Activated CD4-positive, alpha-beta T cell treated with anti-CD3 and anti-CD28 coated beads for 4 hours (primary cell): ENCODE measurements at places on chromosomes 2 and 18.

DNA sequence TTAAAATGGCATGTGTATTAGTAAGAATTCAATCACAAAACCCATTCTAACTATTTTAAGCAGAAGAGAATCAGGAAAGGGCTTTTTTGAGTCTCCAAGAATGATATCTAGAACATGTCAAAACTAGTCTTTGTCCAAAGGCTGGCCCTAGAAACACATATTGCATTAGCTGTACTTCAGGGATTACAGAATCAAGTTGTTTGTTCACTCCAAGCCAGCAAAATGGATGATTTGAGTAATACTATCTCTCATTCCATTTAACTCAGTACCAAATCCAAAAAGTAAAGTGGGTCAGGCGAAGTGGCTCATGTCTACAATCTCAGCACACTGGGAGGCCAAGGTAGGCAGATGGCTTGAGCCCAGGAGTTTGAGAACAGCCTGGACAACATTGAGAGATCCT is 41.3 kb downstream of the ATF2 start:
- no peak for DNase-seq

GRCh38 chr2:13014783-13015182 is 298.0 kb downstream of the TRIB2 start:
- DNase-seq = no peak

DNA sequence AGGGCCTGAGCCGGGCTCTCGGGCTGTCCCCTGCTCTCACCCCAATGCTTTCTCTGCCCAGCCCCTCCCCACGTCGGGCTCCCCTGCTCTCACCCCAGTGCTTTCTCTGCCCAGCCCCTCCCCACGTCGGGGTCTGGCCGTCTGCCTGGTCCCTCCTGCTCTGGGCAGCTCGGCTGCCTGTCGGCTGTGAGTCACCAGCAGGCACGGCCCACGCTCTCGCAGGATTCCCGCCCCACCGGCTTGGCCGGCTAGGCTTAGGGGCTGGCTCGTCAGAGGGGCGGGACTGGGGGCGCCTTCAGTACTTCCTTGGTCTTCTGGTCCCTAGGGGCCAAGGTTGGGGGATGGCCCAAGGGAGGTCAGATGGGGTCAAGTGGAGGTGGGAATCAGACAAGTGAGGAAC is 3.3 kb downstream of the BOK start:
- DNase-seq = no peak

- DNase-seq = no peak
These were observed 12.9 kb upstream of the NMI start for GRCh38 chr2:151302404-151302803.

DNA sequence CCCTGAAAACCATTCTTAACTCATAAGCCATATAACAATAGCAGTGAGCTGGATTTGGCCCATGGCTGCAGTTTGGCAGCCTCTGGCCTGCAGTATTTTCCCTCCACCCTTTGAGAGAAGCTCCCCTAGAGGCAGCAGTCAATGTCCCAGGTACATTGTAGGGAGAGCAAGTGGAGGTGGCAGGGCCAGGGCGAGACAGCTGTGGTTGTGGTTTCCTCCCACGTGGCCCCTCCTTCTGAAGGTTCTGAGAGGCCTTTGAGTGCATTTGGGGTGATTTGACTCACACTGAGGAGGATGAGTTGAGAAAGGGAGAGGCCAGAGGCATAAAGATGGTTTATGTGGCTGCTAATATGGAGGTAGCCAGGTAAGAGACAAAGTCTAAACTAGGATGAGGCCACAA is 45.5 kb upstream of the LDAH start:
- peak; percentile 44 for DNase-seq

- no peak for DNase-seq
These were observed 548.5 kb upstream of the SLC8A1 start for GRCh38 chr2:41000374-41000773.

GRCh38 chr2:62719757-62720156 is 14.2 kb downstream of the EHBP1 start:
- no peak for DNase-seq

- no peak for DNase-seq
These were observed 433.0 kb upstream of the CHAC2 start for GRCh38 chr2:53334610-53335009.

GRCh38 chr2:174607989-174608865 is 10.6 kb upstream of the WIPF1 start:
- peak; percentile 41 for DNase-seq

DNA sequence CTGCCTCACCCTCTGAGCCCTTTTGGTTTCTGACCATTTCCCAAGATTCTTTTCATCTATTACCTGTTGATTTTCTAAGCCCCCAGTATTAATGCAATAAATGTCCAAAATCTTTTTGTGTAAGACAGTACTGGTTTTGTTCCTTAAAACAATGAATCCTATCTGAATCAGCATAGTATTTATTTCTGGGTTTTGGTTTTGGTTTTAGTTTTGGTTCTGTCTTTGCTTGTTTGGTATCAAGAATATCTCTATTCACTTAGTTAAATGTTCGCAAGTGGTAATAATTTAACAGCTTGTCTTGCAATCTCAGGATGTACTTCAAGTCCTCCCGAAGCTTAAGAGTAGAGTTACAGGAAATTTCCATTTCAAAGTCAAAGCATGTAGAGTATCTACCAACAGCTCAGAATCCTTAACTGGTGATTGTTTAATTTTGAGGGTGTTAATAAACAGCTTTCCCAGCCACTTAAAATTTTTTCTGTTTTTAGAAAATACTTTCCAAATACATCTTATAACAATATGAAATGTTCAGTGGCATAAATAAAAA is 67.7 kb upstream of the NEDD4L start:
- DNase-seq = no peak

DNA sequence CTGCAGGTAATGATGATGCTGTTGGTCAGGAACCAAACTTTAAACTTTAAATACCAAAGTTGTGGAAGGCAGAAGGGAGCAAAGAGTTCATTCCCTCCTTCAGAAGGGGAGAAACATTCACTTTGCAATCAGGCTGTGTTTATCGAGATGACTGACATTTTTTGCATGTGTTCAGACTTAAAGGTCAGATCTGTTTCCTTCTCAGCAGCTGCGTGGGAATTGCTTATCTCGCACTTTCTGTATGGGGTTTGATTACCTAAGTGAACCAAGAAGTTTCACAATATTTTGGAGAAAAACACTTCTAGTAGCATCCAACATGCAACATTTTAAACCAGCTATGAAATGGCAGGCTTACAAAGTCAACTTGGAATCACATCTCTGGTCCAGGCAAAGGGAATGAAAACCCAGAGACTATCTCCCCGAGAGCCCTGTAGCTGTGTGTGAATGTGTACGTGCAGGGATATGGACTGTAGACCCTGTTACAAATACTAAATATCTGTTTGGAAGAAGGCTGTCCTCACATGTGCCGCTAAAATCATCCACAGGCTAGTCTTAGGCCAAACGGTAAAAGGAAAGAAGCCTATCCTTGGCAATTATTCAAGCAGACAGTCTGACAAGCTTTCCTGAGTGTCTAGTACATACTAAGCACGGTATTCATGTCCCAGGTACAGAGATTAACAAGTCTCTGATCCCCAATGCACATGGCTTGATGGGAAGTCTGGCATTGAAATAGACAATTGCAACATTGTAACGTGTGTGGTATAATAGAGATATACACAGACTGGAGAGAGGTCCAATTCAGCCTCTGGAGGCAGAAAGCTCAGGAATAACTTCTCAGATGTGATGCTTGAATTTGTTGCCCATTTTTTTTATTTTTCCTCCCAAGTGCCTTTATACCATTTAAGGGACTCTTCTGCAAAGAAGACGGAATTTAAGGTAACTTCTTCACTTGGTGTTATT is 483.1 kb downstream of the DPP10 start:
- no peak for DNase-seq

- peak; percentile 35 for DNase-seq
These were observed 10.1 kb downstream of the CYP26B1 start for GRCh38 chr2:72137498-72138010.

GRCh38 chr2:48584551-48584950 is 33.1 kb upstream of the GTF2A1L start:
- no peak for DNase-seq

- DNase-seq = peak; percentile 16
These were observed 125.5 kb upstream of the ZNF516 start for GRCh38 chr18:76620321-76621170.

- DNase-seq = no peak
These were observed 348.8 kb upstream of the ETAA1 start for GRCh38 chr2:67048314-67048713.

DNA sequence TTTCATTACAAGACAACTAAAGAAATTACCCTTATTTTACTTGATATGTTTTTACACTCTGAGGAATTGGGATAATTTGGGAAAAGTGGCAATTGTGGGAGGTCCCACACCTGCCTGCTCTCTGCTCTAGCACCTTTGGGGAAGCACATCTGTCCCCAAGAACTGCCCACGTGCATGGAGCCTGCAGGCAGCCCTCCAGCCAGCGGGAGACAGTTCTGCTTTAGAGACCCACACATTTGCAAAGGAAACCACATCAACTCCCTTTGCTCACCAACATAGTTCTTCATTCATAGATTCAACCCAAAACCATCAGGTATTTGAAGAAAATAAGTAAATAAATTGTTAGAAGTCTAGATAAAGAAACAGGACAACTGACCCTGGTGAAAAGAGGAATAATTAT is 239.9 kb upstream of the ID2 start:
- no peak for DNase-seq

DNA sequence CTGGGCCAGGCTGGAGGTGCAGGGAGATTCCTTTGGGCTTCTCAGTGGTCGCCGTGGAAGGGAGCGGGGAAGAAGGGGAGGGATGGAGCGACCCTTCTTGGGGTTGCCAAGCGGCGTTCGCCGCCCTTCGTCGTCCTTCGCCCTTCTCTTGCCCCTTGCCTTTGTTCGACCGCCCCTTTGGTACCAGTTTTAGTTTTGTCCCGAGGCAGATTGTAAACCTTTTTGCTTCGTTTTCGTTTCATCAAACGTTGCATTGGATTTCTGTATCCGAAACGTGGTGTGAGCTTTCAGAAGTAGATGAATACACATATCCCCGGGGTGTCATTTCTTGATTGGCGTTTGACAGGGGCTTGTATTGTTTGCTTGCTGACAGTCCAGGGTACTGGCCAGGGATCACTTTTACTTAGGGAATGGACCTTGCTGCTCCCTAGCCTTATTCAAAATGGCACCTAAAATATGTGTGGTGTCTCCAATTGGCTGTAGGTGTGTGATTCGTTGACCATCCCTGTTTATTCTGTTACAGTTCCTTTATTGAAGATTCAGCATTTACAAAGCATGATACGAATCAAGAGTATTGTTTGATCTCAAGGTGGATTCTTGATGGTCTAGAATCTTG is 788 bp downstream of the USP14 start:
- peak; percentile 2 for DNase-seq

DNA sequence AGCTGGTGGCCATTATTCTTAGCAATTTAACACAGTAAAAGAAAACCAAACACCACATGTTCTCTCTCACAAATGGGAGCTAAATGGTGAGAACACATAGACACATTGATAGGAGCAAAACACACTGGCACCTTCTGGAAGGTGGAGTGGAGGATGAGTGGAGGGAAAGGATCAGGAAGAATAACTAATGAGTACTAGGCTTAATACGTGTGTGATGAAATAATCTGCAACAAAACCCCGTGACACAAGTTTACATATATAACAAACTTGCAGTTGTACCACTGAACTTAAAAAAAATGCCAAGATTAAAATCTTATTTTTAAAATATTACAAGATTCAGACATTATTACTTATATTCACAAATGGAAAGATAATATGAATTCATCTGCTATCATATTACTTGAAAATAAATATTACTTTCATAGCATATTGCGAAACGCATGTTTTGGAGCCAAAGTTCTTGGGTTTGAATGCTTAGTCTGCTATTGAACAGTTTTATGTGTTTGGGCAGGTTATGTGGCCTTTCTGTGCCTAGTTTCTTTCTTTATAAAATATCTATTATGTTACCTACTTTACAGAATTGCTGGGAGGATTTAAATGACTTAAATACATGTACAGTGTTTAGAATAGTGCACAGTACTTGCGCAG is 20.5 kb downstream of the ANKRD62 start:
- DNase-seq = no peak

GRCh38 chr2:235171550-235172031 is 219.8 kb downstream of the SH3BP4 start:
- no peak for DNase-seq

DNA sequence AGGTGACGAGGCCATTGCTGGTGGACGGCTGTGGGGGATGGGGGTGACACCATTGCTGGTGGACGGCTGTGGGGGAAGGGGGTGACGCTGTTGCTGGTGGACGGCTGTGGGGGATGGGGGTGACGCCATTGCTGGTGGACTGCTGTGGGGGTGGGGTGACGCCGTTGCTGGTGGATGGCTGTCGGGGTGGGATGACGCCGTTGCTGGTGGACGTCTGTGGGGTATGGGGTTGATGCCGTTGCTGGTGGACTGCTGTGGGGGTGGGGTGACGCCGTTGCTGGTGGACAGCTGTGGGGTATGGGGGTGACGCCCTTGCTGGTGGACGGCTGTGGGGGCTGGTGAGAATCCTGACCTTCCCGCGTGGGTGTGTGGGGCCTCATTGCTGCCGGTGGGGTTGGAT is 47.1 kb downstream of the CTDP1 start:
- DNase-seq = no peak

GRCh38 chr18:74382481-74383017 is 66.9 kb downstream of the C18orf63 start:
- no peak for DNase-seq

GRCh38 chr2:105410554-105410953 is 11.7 kb upstream of the FHL2 start:
- no peak for DNase-seq

DNA sequence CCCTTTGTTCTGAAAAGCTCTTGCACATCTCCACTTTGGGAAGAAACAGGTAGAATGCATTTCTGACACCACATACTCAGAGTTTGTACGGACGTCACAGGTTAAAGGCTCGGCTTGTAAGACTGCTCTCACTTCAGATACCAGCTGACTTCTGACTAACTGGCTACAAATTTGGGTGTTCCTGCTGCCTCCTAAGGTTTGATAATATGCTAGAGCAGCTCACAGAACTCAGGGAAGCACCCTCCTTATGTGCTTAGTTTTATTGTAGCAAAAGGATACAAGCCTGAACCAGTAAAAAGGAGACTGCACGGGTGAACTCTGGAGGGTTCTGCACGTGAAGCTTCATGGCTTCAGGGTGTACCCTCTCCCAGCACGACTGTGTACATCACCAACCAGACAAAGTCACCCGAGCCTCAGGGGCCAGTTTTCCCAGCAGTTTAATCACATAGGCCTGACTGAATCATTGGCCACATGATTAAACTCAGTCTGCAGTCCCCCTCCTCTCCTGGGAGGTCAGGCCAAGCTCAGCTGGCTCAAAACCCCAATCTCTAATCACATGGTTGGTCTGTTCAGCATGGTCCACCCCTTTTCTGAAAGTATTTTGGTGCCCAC is 749.5 kb upstream of the RAB6C start:
- no peak for DNase-seq
